ENCODE measurements at places on chromosomes 6 and 20. TPM values are rescaled to one million over a fixed set of nuclear protein-coding genes. Genes with fewer than 3 reads are reported as not detected.

PRND gene
- total RNA-seq = 67.7 TPM

GRCh38 chr6:130371921-130372420 lies 6.2 kb downstream of the TMEM200A start:
- DNase-seq = no peak

DNA sequence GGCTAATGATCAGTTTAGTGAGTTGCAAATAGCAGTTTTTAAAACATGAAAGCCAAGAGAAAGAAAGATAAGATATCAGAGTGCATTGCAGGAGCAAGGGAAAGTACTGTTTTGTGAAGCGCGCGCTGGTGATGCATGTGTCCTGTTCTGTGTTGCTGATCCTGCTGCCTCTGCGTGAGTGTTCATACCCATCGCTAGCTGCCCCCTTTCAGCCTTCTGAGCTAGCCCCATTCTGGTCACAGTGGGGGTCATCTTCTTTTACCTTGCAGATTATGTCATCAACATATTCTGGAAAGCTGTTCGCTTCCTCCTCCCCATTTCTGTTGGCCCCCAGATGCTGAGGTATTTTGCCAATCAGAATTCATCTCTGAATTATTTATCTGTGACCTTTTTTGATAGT lies 1.9 kb downstream of the MRAP2 start:
- no peak for DNase-seq

DNA sequence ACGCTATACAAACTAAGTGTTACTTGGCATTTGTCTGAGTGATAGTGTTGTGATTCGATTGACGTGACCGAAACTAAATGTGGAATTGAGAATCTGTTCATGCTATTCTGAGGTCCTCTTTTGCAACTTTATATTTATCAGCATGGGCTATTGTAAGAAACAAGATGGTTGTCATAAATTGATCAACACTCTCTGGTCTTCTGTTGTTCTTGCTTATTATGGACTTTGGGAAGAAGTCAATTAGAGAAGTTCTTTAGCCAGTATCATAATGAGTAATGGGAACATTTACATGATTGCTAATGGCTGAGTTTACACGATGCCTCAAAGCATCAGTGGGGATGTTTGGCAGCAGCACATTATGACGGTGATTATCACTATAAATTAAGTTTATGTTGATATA lies 195.0 kb downstream of the CD83 start:
- no peak for DNase-seq

- no peak for DNase-seq
Observed at GRCh38 chr6:110524305-110524704, 47.9 kb upstream of the SLC22A16 start.

- no peak for DNase-seq
Observed at GRCh38 chr6:122621638-122622037, 11.4 kb downstream of the PKIB start.

DNA sequence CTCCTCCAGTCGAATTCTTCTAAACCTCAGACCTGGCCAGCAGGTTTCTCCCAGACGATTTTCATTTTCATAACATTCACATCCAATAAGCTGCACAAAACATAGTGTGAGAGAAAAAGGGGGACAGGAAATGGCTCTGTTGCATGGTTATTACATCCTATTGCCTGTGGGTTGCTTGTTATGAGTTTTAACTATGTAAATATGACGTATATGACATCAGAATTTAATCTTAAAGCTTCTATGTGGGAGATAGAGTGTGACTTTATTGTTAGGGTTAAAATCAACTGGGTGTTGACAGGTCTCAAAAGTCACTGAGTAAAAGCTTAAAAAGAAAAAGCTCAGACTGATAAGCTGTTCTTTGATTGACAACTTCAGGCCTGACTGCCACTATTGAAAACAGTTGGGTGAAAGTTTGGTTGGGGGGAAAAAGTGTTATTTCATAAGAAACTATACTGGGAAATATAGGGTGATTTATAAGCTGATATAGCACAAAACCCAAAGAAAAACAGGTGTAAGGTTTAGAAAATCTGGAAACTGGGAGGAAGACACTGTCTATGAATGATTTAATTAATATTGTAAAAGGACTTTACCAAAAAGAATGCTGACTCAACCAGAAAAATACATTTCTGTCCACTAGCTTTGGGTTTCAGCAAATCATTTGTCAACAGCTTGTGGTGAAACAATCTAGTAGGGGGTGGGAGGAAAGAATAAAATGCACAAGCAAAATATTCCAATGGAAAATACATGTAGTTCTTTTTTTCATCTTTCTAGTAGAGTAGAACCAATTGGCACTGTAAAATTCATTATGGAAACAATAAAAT lies 134.1 kb upstream of the CEP162 start:
- no peak for DNase-seq

DNA sequence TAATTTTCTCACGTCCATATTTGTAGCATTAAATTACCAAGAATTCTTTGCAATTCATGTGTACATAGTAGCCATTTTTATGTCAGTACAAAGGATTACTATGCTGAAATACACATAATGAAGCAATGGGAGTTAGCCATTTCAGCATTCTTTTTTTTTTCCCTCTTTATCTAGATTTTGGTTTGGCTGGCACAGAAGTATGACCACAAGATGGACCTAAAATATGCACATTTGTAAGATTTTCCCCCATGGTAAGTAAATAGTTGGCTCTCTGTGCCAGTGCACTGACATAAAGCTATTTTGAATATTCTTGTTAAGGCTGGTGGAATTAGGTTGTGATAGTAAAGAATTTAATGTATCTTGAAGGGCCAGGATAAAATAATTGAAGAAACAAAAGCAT lies 486.1 kb upstream of the BTBD3 start:
- DNase-seq = no peak

DNA sequence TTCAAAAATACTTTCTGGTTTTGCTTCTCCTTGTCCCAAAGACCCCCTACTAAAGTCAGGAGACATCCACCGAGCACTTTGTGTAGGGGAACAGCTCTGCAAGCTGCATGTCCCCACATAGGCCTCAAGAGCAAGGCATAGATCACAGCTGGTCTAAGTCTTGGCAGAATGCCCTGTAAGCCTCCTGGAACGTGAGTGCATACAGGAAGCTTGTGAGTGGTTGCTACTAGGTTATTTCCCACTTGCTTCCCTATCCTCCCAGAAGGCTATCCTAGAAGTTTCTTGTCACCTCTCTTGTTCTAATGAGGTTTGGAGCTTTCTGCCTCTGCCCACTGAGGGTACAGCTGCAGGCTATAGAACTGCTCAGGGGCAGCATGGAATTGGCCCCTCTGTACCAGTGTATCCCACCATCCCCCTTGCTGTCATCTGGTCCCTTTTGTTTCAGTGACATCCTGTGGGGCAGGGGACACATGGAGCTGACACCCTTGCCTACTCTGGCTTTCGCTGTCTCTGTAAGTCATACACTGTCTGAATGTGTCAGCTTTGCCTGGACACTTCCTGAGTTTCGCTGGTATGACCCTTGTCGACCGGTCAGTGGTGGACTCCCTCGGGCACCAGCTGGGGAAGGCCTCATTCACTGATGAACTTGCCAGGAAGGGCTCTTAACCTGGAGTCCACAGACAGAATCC lies 35.6 kb upstream of the KCNK16 start:
- no peak for DNase-seq

DNA sequence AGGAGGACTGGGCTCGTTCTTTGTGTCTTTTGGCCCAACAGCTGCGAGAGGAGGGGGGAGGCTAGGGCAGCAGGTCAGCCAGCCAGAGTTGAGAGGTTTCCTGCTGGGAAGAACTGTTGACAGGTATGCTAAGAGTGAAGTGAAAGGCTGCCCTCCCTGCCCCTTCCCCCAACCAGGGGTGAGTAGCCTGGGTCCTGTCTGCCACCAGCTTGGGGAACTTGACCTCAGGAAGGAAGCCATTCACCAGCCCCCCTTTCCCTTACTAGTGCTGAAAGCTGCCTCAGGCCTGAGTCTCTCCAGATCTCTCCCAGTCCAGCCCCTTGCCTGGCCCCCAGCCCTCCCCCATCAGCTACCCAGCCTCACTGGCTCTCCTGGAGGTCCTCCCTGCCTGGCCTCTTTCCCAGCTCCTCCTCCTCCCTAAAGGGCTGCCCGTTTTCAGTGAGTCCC lies 20.7 kb upstream of the ZNF76 start:
- no peak for DNase-seq

RPP40 gene
- 6.9 TPM for total RNA-seq

DNA sequence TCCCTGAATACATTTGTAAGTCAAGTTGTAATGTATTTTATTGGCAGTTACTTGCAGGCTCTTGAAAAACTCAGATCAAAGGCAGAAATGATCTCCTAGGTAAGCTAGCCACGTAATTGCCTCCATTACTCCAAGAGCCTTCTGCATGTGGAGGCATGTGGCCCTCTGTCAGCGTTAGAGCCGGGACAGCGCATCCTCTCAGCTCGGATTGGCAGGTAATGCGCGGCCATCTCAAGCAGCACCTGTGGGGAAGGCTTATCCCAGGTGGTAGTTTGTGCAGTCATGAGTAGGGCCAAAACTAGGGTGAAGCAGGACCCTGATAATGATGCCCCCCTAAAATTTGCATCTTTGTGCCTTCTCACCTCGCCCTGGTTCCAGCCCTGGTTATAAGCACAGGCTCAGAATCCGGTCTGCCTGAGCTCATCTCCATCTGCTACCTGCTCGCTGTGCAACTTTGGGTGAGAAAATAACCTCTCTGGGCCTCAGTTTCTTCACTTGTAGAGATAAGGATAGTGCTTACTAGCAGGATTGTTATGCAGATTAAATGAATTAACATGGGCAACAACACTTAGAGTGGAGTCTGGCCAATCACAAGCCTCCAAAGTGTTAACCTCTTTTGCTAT lies 157.5 kb upstream of the PMEPA1 start:
- DNase-seq = no peak

- DNase-seq = no peak
Observed at GRCh38 chr6:113927001-113927400, 43.9 kb downstream of the HDAC2 start.

DNA sequence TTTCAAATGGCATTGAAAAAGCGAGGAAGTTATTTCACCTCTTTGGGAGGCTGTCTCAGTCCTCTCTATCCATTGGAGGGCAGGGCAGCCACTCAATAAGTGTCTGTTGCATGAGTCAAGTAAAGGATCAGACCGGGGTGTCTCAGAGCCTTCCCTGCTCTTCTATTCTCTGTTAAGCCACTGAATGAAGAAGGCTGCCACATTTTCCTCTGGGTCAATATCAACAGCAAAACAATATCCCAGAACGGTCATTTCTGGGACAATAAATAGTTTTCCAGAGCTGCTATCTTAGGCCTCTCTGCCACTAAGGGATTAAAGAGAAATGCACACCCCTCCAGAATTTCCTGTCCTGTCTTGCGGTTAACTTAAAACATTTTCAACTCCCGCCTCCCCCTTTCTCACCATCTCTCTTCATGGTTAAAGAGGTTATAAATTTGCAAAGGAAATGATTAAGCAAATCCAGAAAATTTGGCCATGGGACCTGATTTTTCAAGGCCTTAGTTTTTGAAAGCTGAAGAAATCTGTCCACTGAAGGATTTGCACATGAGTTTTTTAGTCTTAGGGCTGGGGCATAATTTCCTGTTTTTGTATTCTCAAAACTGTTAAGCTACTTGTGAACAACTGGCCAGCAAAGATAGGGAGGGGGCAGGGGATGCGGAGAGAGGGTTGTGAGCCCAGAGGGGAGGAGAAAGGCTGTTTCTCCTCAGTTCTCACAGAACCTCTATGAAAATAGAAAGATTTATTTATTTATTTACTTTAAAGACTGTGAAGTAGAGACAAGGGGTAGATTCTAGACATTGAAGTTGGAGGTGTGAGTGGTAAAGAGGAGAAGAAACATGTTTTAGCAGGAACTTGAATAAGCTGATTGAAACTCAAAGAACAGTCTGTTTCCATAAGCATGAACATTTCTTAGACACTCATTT lies 135.7 kb downstream of the BCAS1 start:
- DNase-seq = no peak

DNA sequence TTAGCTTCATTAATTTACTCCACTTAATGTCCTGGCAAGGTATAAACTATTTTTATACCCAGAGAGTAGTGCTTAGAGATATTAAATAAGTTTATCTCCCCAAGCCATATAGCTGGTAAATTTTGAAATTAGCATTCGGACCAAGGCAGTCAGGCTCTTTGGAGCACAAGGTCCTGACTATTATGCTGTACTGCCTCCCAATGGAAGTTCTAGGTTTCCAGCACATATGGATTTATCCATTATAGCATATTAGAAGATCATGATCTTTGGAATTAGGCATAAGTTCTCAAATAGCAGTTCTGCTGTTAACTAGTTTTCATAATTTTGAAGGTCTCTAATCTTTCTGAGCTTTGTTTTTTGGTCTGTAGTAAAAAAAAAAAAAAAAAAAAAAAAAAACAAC lies 835.3 kb upstream of the EPHA7 start:
- peak; percentile 3 for DNase-seq

ETV7 gene
- 2.7 TPM for total RNA-seq

- DNase-seq = no peak
Observed at GRCh38 chr6:152160346-152160745, 352.9 kb downstream of the ESR1 start.

TP53TG5 gene
- not detected for total RNA-seq

TBC1D22B gene
- total RNA-seq = 16.7 TPM

GRCh38 chr6:66496659-66497058 lies 789.6 kb upstream of the EYS start:
- DNase-seq = no peak

GRCh38 chr6:149852881-149853280 lies 11.3 kb downstream of the LRP11 start:
- DNase-seq = no peak

RBL1 gene
- 4.3 TPM for total RNA-seq

RGS17 gene
- total RNA-seq = 8.6 TPM

- DNase-seq = no peak
Observed at GRCh38 chr20:12824328-12825225, 184.2 kb upstream of the SPTLC3 start.

MPIG6B gene
- total RNA-seq = not detected

DNA sequence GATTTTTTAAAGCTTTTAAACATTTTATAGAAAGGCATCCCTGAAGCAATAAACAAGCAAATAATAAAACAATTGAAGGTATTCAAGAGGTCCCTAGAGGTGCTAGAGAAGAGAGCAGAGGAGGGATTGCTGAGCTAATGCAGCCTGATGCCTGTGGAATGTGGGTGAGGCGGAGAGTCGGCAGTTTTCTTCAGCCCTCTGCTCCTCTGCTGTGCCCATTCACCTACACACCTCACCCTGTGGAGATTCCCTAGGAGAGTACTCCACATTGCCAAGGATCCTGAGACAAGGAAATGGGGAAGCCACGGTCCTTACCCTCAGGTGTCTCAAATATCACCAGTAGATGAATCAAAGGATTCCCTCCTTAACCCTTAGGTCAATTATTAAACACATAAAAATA lies 199.8 kb upstream of the POU3F2 start:
- no peak for DNase-seq

All from glomerular endothelial cell (primary cell).